Cerebellar nuclear complex (tissue), 1 donor: ENCODE measurements at places on chromosomes 2 and 18.
A peak's percentile ranks its signal among the peaks of the same experiment; 100 is the strongest.

GRCh38 chr18:30982285-30982992, 60.1 kb downstream of the DSC3 start:
- DNase-seq: no peak

- DNase-seq: no peak
Observed at GRCh38 chr2:166375195-166375735, 479 bp downstream of the SCN9A start.

DNA sequence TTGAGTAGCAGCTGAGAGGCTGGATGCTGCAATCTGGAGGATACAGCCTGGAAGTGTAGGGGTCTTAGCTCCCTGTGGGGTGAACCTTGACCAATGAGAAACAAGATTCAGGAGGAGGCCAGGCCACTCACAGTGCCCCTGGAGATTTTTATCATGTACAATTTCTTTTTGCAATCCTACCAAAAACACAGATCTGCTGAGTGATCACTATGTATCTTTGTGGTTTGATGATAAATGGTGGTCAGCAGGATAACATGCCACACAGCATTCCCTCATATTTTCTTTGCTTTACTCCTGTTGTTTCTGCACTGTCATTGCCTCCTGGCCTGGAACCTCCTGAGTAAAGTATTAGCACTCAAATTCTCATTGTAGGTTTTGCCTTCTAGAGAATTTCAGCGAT, 357.9 kb downstream of the THSD7B start:
- DNase-seq: no peak

DNA sequence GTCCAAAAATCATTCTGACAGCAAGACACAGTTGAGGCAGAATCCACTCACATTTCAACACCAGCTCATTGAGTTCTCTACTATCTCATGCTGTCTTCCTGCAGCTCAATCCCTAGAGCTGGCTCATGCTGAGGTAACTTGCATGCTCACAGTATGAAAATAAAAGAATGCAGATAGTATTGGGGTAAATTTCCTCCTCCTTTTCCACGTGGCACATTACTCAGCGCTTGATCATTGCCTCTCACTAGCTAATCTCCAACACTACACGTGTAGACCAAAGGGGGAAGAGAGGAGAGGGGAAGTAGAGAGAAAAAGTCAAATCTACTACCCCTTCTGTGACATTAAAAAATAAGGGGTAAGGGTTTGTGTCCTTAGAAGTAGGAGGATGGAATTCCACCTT, 300.6 kb downstream of the AFF3 start:
- DNase-seq: no peak

- DNase-seq: no peak
Observed at GRCh38 chr2:174171686-174172445, 76.5 kb downstream of the OLA1 start.

- DNase-seq: no peak
Observed at GRCh38 chr2:217382794-217383193, 522.9 kb upstream of the TNP1 start.

GRCh38 chr2:47656715-47657600, 126.0 kb upstream of the MSH6 start:
- no peak for DNase-seq

DNA sequence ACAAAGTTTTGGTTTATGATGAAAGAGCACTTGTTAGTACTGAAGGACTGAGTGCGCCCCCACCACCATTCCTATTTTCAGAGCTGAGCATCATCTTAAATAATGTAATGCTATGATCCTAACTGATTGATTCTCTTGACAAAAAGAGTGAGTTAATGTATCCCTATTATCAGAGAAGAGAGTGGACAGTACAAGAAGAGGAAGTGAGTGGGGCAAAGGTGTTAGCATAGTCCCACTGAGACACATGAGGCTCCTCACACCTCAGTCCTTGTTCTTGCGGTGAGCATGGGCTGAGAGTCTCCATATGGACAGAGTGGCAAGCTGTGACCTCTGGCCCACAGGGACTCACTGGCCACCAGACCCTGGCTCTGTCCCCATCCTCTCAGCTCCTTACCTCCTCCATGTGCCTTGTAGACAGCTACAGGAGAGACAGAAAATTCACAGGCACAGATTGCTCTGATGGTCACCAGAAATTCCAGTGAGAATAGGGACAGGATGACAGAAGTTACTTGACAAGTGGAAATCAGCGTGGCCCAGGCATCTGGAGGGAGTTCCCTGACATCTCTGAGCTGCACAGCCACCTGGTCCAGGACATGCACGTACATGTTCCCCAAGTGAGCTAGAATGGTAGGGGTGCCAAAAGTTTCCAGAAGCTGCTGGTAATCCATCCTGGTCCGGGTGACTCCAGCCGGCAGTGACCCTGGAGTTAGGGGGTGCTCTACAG, 32.6 kb downstream of the NAPG start:
- DNase-seq: no peak

DNA sequence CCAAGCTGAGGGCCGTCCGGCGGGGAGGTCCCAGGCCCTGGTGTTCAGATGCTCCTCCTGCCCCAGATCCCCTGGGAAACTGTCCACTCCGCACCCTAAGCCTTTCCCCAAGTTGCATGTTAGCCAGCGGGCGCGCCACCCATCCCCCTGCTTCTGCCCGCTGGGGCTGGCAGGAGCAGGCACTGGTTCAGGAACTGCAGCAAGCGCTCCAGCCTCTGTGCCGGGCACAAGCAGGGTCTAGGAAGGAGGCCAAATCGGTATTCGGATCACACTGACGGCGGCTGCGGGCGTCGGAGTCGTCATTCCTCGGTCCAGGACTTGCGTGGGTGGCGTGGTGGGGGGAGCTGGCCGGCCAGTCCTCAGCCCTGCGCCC, 53.7 kb downstream of the FAM168B start:
- DNase-seq: no peak

GRCh38 chr2:238287737-238288649, at the start of gene PER2:
PER2 (minus strand) TSS chr2:238288610; CDS start chr2:238277936, 10,674 bp downstream.
- DNase-seq: no peak

GRCh38 chr2:178330175-178331017, 120.6 kb downstream of the PRKRA start:
- DNase-seq: no peak

GRCh38 chr2:103003750-103004260, 242.0 kb downstream of the TMEM182 start:
- no peak for DNase-seq

GRCh38 chr2:120317916-120318315, 28.0 kb upstream of the INHBB start:
- no peak for DNase-seq

DNA sequence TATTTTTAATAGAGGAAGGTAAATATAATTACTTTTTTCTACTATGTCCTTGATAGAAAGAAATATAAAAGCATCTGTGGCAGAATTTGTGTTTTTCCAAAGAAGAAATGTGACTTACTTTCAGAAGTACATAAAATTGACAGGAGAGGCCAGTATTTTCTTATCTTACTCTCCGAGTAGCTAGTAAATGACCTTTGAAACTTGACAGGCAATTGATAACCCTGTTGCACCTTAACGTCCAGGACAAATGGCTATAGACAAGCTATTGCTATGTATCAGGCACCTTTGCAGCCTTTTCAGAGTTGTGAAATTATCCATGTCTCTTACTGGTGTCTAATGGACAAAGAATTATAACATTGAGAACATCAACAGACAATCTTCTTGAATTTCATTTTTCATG, 63.0 kb upstream of the TNFRSF11A start:
- DNase-seq: no peak

DNA sequence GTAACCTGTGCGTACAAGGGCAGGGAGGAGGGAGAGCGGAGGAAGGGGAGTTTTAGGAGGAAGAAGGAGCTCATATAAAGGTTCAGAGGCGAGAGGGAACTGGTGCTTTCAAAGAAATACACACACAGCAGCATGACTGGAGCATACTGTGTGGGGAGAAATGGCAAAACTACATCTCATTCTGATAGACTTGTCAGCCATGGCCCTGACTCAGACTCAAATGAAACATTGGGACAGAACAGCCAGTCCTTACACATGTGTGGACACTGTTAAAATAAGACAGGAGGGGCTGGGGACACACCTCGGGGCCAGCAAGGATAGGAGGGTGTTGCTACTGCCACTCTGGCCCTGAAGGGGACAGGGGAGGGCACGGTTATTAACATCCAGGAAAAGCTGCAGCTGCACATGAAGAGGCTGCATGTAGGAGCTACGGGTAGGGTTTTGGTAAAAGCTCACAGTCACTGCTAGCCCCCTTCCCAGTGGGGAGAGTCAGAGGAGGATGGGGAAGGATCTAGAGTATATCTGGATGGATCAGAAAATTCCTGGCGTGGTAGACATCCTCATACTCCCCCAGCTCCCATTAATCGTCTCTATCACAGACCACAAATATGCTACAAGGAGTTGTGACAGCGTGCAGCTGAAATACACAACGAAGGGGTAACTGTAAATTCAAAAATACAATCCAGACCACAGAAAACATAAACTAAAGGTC, 110.5 kb downstream of the GATA6 start:
- no peak for DNase-seq

- no peak for DNase-seq
Observed at GRCh38 chr2:237097326-237097910, 11.7 kb downstream of the COPS8 start.

DNA sequence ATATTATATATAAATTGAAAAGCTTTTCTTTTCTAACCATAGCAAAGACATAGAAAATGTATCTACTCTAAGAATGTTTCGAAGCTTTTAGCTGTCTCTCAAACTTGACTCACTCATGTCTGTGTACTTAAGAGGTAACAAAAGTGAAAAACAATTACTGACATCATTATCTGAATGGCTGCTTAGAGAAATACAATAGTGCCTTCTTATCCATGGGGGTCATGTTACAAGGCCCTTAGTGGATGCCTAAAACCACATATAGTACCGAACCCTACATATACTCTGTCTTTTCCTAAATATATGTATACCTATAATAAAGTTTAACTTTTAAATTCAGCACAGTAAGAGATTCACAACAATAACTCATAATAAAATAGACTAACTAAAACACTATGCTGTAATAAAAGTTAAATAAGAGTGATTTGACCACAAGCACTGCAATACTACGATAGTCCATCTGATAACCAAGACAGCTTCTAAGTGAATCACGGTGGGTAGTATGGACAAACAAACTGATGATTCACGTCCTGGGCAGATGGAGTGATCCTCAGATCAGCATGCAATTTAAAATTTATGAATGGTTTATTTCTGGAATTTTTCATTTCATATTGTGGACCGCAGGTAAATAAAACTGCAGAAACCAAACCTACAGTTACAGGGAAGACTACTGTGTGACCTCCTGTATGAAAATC, 246.2 kb downstream of the XIRP2 start:
- no peak for DNase-seq

GRCh38 chr18:2850816-2851215, 4.0 kb downstream of the EMILIN2 start:
- no peak for DNase-seq

GRCh38 chr2:162091325-162092007, 17.5 kb upstream of the DPP4 start:
- no peak for DNase-seq

- peak; percentile 5 for DNase-seq
Observed at GRCh38 chr2:9675415-9676351, 44.9 kb upstream of the YWHAQ start.

GRCh38 chr18:1014509-1014908, 109.8 kb downstream of the ADCYAP1 start:
- DNase-seq: no peak

- DNase-seq: no peak
Observed at GRCh38 chr2:139271149-139271548, 491.0 kb upstream of the NXPH2 start.

DNA sequence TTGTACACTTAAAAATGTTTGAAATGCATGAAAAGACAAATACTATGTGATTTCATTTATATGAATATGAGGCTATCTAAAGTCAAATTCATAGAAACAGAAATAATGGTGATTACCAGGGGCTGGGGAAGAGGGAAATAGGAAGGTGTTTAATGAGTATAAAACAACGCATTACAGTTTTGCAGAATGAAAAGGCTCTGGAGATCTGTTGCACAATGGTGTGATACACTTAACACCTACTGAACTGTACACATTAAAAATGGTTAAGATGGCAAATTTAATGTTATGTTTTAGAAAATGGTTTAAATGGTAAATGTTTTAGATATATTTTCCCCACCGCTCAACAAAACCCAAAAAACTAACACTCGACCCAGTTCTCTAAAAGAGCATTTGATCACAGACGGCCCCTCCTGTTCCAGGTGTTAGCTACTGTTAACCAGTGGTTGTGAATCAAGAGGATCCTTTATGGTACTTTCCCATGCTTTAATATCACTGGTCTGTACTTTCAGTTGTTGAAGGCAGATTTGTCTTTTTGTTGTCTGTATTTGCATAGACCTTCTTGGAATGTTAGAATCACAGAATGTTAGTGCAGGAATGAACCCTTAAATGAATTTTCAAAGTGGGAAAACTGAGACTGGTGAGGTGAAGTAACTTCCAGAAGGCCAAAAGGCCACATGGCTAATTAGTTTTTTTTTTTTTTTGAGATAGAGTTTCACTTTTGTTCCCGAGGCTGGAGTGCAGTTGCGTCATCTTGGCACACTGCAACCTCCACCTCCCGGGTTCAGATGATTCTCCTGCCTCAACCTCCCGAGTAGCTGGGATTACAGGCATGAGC, 10.2 kb downstream of the RAB10 start:
- no peak for DNase-seq

GRCh38 chr2:35783723-35784122, 571.9 kb upstream of the CRIM1 start:
- DNase-seq: no peak

DNA sequence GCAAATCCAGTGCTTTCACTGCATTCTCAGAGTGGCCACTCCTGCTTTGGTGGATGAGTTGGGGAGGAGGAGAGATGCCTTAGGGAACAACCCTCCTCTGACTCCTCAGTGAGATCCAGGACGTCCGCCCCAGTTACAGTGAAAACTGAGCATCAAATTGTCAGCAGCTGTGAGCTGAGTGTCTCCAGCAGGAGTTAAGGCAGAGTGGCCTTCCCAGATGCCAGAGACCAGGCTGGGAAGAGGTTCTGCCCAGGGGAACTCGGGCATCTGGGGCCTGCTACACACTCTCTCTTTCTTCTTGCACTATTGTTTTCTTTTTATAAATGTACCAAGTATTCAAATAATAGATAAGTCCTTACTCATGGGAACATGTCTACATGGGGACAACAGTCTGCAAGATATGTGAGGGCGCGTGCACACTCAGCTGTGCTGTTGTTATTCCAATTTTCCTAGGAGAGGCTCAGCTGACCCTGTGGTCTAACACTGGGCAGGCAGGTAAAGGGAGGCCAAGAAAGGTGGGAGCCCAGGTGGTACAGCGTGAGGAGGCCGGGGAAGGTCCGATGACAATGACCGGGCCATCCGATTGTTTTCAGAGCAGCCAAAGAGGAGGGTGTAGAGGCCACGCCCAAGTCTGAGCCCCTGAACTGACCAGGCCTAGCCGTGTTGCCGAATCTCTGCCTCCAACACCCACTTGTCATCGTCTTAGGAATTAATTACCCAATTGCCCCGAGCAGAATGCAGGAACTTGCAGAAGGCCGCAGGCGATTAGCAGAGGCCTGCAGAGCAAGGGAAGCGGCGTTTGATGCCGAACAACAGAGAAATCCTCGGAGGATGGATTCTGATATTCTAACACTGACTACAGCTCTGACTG, 166.9 kb downstream of the ANAPC1 start:
- DNase-seq: no peak

- DNase-seq: no peak
Observed at GRCh38 chr2:226794196-226794661, 5.4 kb downstream of the IRS1 start.
